ENCODE measurements at places on chromosomes 7 and 10. TPM values are rescaled to one million over a fixed set of nuclear protein-coding genes. Genes with fewer than 3 reads are reported as not detected.

GRCh38 chr7:50739744-50740435 lies 42.8 kb downstream of the GRB10 start:
- peaks cover 13% of the 10 kb centered on the region for H3K4me1 ChIP-seq
- H3K27ac ChIP-seq: no peak overlapping the region
- no peaks in the 10 kb centered on the region for H3K36me3 ChIP-seq
- H3K4me3 ChIP-seq: no peak overlapping the region
- H3K27me3 ChIP-seq: no peaks in the 10 kb centered on the region
- no peak for DNase-seq

GRCh38 chr10:91576096-91576545 lies 56.8 kb downstream of the PPP1R3C start:
- H3K4me1 ChIP-seq: no peaks in the 10 kb centered on the region
- H3K4me3 ChIP-seq: no peak overlapping the region
- DNase-seq: no peak

DNA sequence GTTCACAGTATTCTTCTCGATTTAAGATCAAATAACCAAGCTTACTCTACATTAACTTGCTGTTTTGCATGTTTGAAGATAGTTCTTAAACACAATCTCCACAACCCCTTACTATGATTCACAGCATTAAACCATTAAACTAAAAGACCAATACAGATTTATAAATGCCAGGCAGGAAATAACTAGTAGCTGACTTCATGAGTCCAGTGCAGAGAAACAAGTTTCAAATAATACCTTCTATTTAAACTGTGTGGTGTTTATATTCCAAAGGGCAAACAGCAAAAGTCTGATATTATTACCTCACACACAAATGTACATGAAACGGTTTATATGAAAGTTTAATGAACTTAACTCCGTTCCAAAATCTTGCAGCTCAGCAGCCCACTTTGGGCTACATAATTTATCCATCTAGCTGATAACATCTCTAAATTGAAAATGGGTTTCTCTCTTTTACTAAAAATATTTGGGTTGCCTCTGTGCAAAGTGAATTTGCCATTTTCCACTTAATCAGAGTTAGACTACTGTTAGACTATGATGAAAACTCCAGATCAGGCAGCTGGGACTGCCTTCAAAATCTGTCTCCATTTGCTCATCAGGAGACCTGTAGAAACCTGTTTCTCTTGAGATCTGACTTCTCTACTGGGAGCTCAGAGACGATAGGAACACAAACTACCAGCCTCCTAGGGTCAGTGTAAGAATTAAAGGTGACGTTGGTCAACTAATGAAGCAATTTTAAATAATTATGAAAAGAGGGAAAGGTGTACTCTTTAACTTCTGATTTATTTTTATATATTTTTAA lies 287.3 kb downstream of the FZD1 start:
- H3K4me3 ChIP-seq: no peak overlapping the region
- H3K4me1 ChIP-seq: no peaks in the 10 kb centered on the region
- H3K27ac ChIP-seq: no peak overlapping the region
- no peak for DNase-seq
- H3K36me3 ChIP-seq: no peaks in the 10 kb centered on the region

DNA sequence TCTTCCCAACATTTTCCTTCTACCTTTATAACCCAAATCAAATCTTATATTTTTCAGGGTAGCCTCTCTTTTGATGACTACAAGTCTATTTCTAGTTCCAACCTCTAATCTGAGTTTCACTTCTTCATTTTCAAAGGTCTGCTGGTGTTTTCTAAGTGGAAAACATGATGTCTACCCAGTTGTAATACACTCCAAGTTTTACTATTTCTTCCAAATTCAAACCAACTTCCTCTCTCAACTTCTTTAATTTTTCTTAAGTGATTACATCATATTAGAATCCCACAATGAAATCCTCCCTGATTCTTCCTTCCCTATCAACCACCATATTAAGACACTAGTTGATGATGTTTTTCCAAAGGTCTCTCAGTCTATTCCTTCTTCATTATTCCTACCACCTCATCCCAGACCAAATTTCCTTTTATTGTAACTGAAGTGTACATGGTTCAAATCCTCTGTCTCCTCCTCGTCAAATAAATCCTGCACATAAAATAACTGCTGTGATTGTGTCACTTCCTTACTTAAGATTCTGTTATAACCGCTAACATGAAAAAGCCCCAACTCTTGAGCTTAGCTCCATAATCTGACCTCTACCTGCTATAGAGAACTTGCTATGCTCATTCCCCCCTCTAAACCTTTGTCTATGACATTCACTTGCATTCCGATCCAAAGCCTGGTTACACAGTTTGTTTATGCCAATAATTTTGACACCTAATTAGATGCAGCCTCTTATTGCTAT lies 12.7 kb downstream of the TAS2R38 start:
- DNase-seq: no peak
- H3K27me3 ChIP-seq: no peaks in the 10 kb centered on the region
- no peaks in the 10 kb centered on the region for H3K36me3 ChIP-seq
- H3K4me1 ChIP-seq: no peaks in the 10 kb centered on the region
- no peak overlapping the region for H3K27ac ChIP-seq

The NFE2L3 gene
- total RNA-seq: 4.1 TPM

The INMT gene
- total RNA-seq: 501 TPM

All from upper lobe of right lung (tissue), 1 donor.